Gastrocnemius medialis (tissue), 4 donors: ENCODE measurements at places on chromosomes 11 and 22.

DNA sequence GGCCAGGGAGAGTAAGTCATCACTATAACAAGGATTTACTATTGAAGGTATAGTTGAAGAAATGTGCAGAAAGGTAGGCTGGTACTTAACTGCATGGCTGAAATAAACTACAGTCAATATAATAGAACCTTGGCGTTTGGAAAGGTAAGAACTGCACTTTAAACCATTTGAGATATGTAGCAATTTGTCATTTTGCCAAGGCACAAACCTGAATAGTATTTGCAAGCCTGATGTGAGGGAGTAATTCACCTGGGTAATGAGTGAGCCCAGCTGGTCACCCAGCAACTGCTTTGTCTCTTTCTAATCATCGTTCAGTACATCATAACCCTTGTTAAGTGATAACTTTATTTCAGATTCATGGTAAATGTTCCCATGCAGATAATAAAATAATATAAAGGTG lies 62.3 kb upstream of the SCUBE2 start:
- DNase-seq: no peak
- no peaks in the 10 kb centered on the region for H3K4me1 ChIP-seq
- H3K4me3 ChIP-seq: no peak overlapping the region
- no peaks in the 10 kb centered on the region for H3K27me3 ChIP-seq
- H3K36me3 ChIP-seq: peaks cover 8% of the 10 kb centered on the region

- H3K4me3 ChIP-seq: no peak overlapping the region
- no peak overlapping the region for H3K27ac ChIP-seq
- no peaks in the 10 kb centered on the region for H3K36me3 ChIP-seq
- no peaks in the 10 kb centered on the region for H3K4me1 ChIP-seq
- no peaks in the 10 kb centered on the region for H3K27me3 ChIP-seq
- DNase-seq: no peak
Measured at GRCh38 chr22:23054531-23055257, 15.6 kb upstream of the GNAZ start.

- H3K4me1 ChIP-seq: peaks cover 7% of the 10 kb centered on the region
- no peak for DNase-seq
- H3K27ac ChIP-seq: no peak overlapping the region
- H3K36me3 ChIP-seq: no peaks in the 10 kb centered on the region
- no peak overlapping the region for H3K4me3 ChIP-seq
Measured at GRCh38 chr11:10544491-10545465, 3.8 kb upstream of the RNF141 start.

DNA sequence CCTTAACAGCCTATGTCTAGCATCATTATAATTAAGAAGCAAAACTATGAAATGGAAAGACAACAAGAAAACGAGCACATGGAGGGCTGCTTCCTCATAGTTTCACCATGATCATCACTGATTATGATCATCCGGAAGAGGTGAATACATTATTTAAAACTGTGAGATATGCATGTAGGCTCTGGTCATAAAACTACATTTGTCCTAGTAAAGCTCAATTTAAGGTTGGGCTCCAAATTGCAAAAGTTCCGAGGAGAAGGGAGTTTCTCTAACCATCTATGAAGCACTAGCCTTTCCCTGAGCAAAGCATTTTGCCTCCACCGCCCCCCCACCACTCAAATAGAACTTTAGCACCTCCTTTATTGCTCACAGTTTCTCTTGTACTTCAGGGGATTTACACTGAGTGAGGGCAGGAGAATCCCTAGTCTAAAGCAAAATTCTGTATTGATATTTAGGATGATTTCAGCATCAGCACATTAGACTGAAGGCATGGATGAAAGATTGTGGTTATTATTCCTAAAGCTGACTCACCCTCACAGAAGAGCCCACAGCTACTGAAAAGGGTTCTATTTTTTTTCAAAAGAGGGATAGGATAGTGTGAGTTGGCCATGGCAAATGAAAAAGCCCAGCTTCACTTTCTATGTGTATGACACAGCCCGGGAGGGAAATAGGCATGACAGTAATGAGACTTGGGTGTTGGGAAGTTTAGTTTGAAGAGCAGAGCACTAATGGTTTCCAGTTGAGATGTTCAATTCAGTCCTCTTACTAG lies 203.4 kb downstream of the CADM1 start:
- peaks cover 10% of the 10 kb centered on the region for H3K4me1 ChIP-seq
- no peak for DNase-seq
- H3K4me3 ChIP-seq: no peak overlapping the region
- H3K36me3 ChIP-seq: no peaks in the 10 kb centered on the region
- H3K27me3 ChIP-seq: no peaks in the 10 kb centered on the region
- no peak overlapping the region for H3K27ac ChIP-seq

DNA sequence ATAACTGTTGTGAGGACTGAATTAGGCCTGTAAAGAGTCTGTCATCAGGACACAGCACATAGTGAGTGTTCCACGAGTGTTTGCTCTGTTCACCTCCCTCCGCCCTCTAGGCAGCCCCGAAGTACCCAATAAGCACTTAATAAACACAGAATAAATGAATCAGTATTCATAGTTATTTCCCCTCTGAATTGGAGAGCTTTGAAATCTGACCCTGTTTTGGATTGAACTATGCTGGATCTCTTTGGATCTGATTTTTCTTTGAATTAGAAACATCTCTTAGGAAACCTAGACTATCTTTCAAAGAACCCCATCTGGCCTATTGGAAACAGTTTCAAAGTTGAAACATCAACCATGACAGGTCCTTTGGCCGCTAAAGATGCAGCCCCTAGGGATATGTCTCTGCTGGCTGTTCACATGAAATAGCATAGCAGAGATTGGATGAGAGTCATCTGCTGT lies 615.5 kb downstream of the NTM start:
- no peak overlapping the region for H3K27ac ChIP-seq
- no peak for DNase-seq
- H3K27me3 ChIP-seq: no peaks in the 10 kb centered on the region
- H3K4me1 ChIP-seq: no peaks in the 10 kb centered on the region
- H3K4me3 ChIP-seq: no peak overlapping the region
- no peaks in the 10 kb centered on the region for H3K36me3 ChIP-seq

DNA sequence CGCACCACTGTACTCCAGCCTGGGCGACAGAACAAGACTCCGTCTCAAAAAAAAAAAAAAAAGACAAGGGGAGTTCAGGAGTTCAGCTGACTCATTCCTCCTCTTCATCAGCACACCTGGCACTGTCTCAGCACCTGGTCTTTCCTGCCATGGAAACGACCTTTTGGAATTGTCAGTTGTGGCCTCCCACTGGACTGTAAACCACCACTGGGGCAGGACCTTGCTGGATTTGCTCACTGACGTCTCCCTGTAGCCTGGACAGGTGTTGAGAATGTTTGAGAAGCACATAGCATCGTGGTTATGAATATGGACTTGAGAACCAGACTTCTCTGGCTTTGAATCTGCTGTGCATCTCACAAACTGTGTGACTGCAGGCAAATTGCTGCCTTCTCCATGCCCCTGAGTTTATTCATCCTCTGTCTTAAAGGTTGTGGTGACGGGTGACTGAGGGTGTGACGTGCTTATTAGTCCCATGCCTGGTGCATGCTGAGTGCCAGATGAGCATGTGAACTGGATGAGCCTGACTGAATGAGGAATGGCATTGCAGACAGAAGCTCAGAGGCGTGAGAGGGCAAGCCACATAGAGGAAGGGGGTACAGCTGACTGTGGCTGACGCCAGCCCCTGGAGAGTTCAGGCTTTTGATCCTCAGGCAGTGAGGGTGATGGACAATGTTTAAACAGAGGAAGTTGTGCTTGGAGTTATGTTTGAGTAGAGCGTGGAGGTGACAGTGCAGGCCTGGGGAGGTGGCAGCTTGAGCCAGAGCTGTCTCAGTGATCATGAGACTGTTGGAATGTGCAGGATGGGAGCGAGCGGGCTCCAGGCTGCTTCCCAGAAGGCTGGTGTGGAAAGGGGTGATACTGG lies 12.7 kb downstream of the TOM1 start:
- no peaks in the 10 kb centered on the region for H3K27me3 ChIP-seq
- no peak overlapping the region for H3K4me3 ChIP-seq
- peak; percentile 88 for DNase-seq
- H3K4me1 ChIP-seq: peaks cover 92% of the 10 kb centered on the region

DNA sequence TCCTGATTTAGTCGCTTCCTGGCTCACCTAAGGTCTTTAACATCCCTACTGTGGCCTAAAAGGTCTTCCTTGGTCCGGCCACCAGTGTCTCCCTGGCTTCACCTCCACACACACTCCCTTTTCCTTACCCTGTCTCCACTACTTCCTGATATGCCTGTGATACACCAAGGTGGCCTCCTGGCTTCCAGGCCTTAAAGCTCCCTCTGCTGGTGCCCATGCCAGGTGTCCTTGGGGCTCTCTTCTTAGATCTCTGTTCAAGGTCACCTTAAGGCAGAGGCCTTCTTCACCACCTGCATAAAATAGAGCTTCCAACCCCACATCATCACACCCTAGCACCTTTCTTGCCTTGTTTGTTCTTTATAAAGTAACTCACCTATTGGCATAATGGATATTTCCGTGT lies 787.7 kb downstream of the NTM start:
- H3K4me3 ChIP-seq: no peak overlapping the region
- no peaks in the 10 kb centered on the region for H3K36me3 ChIP-seq
- H3K27me3 ChIP-seq: no peaks in the 10 kb centered on the region
- no peak overlapping the region for H3K27ac ChIP-seq
- no peaks in the 10 kb centered on the region for H3K4me1 ChIP-seq

DNA sequence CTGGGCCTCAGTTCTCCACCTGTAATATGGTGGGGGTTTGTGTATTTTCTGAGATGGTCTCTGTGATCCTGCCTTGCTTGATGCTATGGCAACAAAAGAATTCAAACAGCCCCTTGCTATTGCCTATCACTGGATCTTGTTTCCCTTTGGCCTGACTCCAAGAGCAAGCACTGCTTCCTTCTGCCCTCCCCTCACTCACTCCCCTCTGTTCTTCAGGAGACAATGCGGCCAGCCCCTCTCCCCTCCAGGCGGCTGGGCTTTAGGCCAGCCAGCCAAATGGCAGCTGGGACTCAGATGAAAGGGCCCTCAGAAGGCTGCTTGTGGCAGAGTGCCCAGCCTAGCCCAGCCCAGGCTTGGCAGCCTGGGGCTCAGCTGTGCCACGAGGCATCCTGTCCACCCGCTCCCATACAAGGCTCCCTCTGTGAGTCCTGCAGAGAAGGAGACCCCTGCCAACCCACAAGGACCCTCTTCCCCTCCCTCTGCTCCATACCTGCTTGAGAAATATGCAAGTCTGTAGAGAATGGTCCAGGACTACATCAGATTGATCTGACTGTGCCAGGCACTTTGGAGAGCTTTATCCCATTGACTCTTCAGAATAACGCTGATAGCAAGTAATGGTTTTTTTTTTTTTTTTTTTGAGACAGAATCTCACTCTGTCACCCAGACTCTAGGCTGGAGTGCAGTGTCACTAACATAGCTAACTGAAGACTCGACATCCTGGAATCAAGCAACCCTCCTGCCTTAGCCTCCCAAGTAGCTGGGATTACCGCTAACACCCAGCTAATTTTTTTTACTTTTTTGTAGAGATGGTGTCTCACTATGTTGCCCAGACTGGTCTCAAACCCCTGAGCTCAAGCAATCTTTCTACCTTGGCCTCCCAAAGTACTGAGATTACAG lies 7.6 kb upstream of the KCTD14 start:
- no peaks in the 10 kb centered on the region for H3K27me3 ChIP-seq
- DNase-seq: no peak

- H3K27me3 ChIP-seq: no peaks in the 10 kb centered on the region
- H3K27ac ChIP-seq: no peak overlapping the region
- no peak for DNase-seq
- no peaks in the 10 kb centered on the region for H3K36me3 ChIP-seq
- no peak overlapping the region for H3K4me3 ChIP-seq
Measured at GRCh38 chr22:21761086-21761485, 25.5 kb upstream of the YPEL1 start.

GRCh38 chr11:211741-212140 lies 4.2 kb downstream of the RIC8A start:
- peaks cover 70% of the 10 kb centered on the region for H3K36me3 ChIP-seq
- DNase-seq: no peak
- H3K4me3 ChIP-seq: no peak overlapping the region
- no peak overlapping the region for H3K27ac ChIP-seq
- no peaks in the 10 kb centered on the region for H3K27me3 ChIP-seq

DNA sequence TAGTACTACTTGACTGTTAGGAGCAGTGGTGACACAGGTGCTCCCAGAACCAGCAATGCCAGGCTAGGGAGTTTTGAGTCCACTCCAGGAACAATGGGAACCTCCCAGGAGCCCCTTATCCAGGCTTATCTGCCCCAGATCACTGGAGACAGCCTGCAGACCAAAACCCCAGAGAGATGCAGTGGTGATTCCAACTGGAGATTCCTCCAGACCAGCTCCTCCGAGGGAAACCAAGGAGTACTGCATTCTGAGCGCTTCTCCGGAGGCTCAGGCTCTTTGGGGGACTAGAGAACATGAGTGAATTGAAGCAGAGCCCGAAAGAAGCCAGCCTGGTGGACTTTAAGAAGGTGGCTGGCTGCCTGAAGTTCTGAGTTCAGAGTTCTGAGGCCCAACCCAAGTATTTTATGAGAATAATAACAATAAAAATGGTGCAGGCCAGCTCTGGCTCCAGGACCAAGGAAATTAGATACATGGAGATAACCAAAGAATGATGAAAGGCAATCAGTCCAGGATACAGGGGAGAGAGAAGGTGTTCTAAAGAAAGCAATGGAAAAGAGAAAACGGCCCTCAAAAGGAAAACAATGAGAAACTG lies 1.3 kb upstream of the TMEM25 start:
- no peaks in the 10 kb centered on the region for H3K27me3 ChIP-seq
- no peaks in the 10 kb centered on the region for H3K36me3 ChIP-seq
- H3K4me1 ChIP-seq: peaks cover 13% of the 10 kb centered on the region
- H3K4me3 ChIP-seq: no peak overlapping the region

DNA sequence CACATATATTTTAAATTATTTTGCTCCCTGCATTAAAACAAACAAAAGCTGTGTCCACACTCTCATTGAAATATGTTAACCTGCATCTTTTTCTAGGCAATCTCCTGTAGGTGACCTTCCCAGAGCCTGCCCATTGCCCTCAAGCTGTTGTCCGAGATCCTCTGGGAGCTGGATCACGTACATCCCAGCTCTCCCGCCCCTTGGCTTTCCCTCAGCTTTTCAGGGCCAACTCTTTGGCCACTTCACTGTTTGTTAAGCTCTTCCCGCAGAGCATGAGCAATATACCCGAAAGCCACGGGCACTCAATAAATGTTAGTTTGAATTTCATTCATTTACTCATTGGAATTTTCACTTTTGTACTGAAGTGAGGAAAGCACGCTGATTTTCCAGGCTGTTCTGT lies 32.2 kb downstream of the ELMOD1 start:
- no peak for DNase-seq
- peaks cover 3% of the 10 kb centered on the region for H3K27me3 ChIP-seq
- no peak overlapping the region for H3K4me3 ChIP-seq
- H3K27ac ChIP-seq: no peak overlapping the region

- H3K4me1 ChIP-seq: peaks cover 6% of the 10 kb centered on the region
- H3K4me3 ChIP-seq: no peak overlapping the region
- DNase-seq: no peak
- no peaks in the 10 kb centered on the region for H3K36me3 ChIP-seq
Measured at GRCh38 chr11:14414470-14415461, 55.8 kb upstream of the RRAS2 start.

DNA sequence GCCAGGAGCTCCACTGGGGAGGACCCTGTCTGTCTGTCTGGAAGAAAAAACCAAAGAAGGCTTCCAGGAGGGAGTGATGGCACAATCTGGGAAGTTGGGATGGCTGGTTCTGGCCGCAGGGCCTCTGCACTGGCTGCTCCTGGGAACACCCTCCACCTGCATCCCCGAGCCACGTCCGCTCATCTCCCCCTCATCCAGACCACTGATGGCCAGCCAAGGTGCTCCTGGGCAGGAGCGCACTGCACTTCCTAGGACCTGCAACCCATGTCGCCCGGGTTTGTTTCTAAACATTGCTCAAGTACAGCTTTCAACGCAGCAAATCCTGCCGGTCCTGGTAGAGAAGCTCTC lies 4.9 kb upstream of the IFITM10 start:
- H3K4me1 ChIP-seq: peaks cover 91% of the 10 kb centered on the region
- peak overlapping the region; percentile 100 for H3K27ac ChIP-seq
- H3K4me3 ChIP-seq: no peak overlapping the region
- H3K36me3 ChIP-seq: no peaks in the 10 kb centered on the region
- DNase-seq: no peak
